Naive thymus-derived CD8-positive, alpha-beta T cell (primary cell): ENCODE measurements at places on chromosomes 5 and 9. TPM values are rescaled to one million over a fixed set of nuclear protein-coding genes. Genes with fewer than 3 reads are reported as not detected.

AQP7 gene
- total RNA-seq: 0.71 TPM

HMGCR gene
- total RNA-seq: 41.8 TPM

CARD6 gene
- total RNA-seq: 1.8 TPM

- no peak for DNase-seq
These were observed 50.3 kb upstream of the C5orf58 start for GRCh38 chr5:170182491-170182890.

DNA sequence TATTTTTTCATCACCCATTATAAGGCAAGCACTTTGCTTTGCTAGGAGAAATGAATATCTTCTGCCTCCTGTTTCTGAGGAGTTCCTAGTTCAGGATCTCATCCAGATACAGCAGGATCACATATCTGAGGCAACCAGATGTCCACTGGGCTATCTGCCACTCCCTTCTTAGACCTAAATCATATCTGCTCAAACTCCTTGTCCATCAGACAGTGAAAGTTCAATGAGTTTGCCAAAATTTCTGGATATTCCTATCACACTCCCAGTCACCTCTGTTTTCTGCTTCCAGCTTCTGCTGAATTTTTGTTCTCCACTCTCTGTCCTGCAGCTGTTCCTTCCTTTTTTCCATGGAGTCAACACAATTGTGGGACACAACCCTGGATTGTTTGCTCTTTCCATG is 54.2 kb upstream of the BASP1 start:
- DNase-seq: no peak

EQTN gene
- total RNA-seq: not detected

DNA sequence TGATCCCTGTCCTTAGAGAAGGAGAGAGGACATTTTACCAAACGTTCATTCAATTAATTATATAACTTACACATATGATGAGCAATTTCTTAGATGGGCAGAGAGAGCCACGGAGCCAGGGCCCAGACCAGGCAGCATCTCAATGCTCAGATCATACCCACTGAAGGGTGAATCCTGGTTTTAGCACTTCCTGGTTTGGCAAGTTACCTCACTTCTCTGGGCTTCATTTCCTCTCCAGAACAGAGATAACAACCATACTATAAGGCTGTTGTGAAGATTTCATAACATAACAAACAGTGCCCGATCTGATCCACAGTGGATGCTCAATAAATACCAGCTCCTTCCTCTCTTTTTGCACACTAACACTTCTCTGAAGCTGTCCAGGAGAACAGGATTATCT is 271.1 kb downstream of the DENND1A start:
- DNase-seq: no peak

DNA sequence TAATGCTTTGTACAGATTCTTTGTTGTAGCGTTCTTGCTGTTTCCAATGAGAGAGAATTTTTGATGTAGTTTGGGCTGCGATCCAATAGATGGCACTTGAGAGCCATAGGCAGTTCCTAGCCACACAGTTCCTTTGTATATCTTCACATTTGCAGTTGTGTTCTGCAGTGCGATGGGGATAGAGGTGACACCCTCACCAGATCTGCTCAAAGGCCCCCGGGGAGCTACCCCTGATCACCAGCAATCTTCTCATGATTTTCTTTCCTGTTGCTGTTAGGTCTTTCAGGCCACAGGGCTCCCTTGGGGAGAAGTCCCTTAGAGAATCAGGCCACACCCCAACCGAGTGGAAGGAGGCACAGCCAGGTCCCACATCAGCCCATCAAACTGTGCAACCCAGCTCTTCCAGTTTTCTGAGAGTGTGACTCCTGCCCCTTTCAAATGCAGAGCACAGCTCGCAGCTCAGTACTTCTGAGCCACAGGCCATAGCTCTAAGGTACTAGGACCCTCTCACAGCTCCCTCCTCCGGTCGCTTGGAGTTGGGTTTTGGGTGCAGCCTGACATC is 353.7 kb downstream of the SLCO4C1 start:
- DNase-seq: no peak

CTXN3 gene
- not detected for total RNA-seq

- no peak for DNase-seq
These were observed 1041.0 kb downstream of the TLE1 start for GRCh38 chr9:80648336-80648735.

CDKN2B gene
- not detected for total RNA-seq

DNA sequence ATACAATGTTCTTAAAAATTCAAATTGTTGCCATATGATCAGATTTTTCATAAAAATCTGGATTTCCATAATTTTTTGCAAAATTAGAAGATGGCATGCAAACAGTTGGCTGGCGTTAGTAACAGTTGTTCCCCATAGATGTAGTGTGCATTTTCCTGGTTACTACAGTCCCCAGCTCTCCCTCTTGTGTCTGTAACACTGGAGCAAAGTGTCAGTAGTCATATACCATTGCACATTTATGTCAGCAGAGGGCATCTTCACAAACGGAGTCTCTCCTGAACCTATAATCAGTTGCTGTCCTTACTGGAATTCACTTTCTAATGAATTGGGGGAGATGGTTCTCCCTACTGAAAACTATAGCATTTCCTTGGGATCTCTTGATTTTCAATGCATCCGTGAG is 44.7 kb upstream of the DMAC1 start:
- no peak for DNase-seq

DNA sequence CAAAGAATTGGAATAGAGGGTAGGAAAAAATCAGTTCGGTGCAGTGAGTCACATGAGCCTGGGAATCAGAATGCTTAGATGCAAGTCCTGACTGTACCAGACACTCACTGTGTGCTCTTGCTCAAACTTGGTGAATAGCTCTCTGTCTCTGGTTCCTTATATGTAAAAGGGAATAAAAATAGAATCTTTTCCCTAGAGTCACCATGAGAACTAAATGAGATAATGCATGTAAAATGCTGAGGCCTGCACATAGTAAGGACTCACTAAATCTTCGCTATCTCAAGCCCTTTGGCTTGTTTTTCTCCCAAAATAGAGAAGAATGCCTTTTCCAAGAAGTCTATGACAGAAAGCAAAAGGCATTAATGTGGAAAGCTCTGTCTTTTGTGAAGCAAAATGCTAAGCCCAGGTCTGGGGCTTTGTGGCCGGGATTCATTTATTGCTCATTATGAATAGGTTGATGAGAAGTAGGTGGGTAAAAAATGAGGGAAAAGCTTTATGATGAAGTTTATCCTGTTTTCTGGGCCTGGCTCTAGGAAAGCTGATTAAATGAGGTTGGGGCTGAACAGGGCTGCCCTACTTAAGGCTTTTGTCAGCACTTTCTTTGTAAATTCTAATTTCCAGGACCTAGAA is 483.3 kb downstream of the DMAC1 start:
- no peak for DNase-seq

- DNase-seq: no peak
These were observed 134.1 kb downstream of the LURAP1L start for GRCh38 chr9:12908895-12909294.

- DNase-seq: no peak
These were observed 50.8 kb downstream of the TGFBR1 start for GRCh38 chr9:99155736-99156135.

GRCh38 chr5:1065143-1065750 is 46.6 kb downstream of the SLC12A7 start:
- no peak for DNase-seq

DNA sequence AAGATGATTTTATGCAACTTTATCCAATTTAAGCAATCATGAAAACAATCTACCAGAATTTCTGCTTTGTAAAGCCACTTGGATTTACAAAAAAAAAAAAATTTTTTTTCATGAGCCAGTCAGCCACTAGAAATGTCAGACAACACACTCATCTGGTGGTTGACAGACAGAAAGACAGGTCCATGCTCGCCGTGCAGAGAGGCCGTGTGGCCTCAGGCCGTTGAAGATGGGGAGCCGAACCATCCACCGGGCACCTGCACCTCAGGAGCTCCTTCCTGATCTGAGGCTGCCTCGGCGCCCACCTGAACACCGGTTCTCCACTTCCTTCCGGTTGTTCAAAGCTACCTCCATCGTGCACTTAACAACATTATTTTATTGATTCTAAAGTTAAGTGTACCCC is 138.0 kb upstream of the IRX4 start:
- no peak for DNase-seq

BRD9 gene
- total RNA-seq: 79.4 TPM

GRCh38 chr5:58455066-58455465 is 4.8 kb downstream of the PLK2 start:
- no peak for DNase-seq

DNA sequence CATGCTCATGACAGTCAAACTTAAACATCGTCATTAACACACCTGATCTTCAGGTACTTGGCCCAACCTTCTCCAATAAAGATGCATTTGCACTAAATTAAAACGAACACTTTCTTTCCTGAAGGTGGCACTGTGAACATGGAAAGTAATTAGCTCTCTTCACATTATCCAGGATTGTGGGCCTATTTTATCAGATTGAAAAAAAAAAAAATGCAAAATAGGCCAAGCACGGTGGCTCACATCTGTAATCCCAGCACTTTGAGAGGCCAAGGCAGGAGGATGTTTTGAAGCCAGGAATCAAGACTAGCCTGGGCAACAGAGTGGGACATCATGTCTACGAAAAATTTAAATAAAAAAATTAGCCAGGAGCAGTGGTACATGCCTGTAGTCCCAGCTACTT is 14.4 kb upstream of the CDC20B start:
- DNase-seq: no peak

- DNase-seq: no peak
These were observed 681 bp downstream of the FNIP1 start for GRCh38 chr5:131795879-131796792.

POLE3 gene
- total RNA-seq: 59.5 TPM

PPP3R2 gene
- not detected for total RNA-seq

GRCh38 chr5:68194386-68194785 is 21.2 kb upstream of the PIK3R1 start:
- no peak for DNase-seq

GRCh38 chr9:96116275-96117064 is 185.5 kb downstream of the HSD17B3 start:
- no peak for DNase-seq

DNA sequence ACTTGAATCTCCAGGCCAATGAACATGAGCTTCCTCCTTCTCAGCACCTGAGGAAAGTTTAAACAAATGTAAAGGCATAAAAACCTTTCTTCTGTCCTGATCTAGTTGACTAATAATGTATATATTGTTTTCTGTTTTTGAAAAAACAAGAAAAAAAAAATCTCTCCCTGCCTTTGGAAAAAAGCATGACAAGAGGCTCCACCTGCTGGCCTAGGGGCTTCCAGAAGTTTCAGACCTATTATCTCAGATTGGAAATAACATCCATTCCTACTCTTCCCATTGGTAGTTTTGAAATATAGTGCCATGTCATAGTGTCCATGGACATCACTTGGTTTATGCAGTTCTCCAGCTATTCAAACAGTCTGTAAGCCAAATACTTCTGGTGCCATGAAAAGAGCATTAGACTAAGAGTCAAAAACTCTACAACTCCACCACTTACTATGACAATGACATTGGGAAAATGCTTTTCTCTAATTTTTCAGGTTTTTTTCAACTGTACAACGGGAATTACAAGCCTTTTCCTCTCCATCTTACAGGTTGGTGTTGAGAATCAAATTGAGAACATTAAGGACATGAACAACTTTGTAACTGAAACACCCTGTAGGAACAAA is 409.6 kb upstream of the MPDZ start:
- no peak for DNase-seq

DNA sequence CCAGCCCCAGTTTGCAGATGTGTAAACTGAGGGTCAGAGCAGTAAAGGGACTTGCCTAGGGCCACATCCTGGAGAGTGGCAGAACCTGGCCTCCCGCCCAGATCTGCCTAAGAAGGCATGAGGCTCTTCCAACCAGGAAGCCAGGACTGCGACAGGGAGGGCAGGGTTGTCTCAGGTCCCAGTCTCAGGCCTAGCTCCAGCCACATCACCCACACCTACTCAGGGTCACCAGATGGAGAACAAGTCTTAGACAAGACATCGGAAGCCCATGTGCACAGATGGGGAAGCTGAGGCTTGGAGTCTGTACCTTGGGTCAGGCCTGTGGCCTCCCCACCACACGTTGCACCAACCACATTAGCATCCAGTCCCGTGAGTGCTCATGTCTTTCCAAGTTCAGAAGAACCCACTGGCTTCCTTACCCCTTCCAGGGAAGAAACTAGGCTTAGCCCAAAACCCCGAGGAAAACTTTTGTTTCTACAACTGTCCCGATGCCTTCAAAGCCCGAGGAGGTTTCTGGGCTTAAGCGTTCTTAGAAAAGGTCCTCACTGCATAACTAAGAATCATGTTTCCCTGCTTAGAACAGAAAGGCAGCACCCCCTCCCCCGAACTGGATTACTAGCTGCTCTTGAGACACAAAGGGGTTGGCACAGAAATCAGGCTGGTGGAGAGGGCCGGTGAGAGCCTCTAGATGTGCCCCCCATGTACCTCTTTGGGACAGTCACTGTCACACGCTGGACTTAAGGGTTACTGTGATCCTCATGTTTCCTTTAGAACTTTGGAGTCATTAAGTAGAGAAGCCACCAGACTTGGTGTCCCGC is 2.2 kb downstream of the FAM78A start:
- DNase-seq: no peak

- DNase-seq: no peak
These were observed 209.3 kb downstream of the NR3C1 start for GRCh38 chr5:143194206-143194605.

IL4 gene
- total RNA-seq: not detected

CARTPT gene
- total RNA-seq: not detected

IL3 gene
- total RNA-seq: not detected

USP20 gene
- total RNA-seq: 124 TPM

DNA sequence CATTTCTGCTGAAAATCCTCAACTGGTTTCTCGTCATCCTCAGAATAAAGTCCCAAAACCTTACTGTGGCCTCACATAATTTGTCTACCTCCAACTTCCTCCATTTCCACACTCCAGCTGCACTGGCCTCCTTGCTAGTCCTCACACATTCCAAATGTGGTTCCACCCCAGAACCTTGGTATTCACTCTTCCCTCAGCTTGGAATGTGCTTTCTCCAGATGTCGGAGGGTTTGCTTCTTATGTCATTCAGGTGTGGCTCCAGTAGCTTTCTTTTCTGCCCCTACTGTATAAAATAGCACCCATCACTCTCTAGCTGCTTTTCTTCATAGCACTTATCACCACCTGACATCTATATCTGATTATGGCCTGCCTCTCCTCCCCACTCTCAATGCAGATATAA is 102.5 kb upstream of the IFNK start:
- DNase-seq: no peak

DNA sequence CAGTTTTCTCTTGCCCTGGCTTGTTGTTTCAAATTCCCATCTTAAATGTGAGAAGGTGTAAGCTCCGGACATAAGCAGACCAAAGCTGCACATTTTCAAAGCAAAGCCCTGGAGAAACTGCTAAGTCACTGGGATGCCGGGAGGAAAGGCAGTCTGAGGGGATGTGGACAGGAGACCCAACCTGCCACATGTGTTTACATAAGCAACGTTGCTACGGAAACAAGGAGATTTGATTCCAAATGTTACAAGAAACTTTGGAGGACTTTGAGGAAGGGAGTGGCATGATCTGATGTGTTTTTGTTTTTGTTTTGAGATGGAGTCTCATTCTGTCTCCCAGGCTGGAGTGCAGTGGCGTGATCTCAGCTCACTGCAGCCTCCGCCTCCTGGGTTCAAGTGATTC is 25.7 kb upstream of the INSYN2B start:
- no peak for DNase-seq

- no peak for DNase-seq
These were observed 975 bp upstream of the NXNL2 start for GRCh38 chr9:88533951-88534455.

- DNase-seq: no peak
These were observed 187.4 kb upstream of the SLC24A2 start for GRCh38 chr9:19976226-19976625.
